ENCODE measurements at places on chromosomes 2 and 18.
A peak's percentile ranks its signal among the peaks of the same experiment; 100 is the strongest.

- no peak for DNase-seq
Observed at GRCh38 chr18:59667488-59667887, 29.7 kb downstream of the CCBE1 start.

- peak; percentile 71 for DNase-seq
Observed at GRCh38 chr18:70491734-70492348, 203.0 kb downstream of the SOCS6 start.

DNA sequence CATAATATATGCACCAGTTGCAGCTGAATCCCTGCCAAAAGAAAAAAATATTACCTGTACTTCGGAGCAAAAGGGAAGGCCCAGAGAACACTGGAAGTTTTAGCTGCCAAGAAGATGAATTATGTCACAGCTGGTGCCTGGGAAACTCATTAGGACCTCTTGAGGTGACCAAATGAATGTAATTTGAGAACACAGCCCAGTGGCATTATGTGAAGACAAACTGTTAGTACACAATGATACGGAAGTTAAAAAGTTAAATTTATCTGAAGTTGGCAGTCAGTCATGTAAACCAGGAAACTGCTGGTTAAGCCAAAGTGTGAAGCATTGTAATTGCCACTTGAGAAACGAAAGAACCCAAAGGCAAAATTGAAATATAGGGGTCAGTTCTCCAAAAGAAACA is 80.7 kb downstream of the EML4 start:
- DNase-seq: no peak

DNA sequence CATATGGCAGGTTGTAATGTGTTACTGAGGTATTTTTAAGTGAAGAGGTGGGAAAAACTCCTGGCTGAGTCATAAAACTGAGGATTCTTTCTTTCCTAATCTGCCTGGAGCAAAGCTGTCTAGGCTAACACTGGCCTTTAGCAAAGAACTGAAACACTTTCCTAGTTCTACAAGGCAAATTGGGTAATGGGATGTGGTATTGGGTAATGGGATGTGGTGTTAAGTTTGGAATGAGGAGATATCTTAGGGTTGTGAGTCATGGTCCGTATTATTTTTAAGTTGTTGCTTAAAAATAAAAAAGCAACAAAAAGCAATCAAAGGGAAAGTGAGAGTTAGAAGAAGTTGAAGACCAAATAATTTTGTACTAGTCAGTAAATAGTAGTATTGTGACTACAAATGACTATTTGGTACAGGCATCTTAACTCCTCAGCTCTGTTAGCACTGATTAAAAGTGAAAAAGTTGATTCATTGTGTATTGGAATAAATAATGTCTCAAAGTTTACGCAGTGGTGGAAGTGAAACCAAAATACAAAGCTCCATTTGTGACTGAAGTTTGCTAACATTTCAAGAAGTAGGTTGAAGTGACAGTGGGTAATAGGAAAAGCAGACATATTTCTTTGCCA is 216.8 kb downstream of the CAMKMT start:
- no peak for DNase-seq

DNA sequence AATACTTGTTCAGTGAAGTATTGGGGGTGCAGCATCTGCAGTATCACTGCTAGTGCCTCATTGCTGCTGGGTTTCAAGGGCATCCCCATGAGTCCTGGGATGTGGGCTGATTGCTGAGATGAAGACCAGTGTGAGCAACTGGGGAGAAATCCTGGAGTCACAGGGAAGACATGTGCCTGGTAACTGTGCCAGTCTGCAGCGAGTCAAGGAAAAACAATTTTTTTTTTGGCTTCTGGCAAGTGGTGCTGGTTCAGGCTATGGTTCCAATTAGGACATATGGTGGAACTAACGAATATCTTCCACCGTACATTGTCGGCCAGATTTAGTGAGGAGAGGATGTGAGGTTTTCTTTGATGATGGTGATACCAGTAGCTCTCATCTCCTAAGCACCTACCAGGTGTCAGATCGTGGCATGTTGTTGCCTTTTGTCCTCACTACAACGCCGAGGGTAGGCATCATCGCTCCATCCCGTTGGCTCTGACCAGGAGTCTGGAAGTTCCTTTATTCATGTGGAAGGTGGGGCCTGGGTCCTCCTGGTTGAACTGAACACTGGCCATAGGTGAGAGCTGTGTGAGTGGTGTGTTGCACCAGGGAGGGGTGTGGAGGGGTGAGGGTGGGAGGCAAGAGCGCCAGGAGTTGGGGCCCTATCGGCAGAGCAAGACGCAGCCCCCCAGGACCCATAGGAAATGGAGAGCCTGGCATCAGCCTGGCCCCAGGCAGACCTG is 118.0 kb upstream of the HS6ST1 start:
- no peak for DNase-seq

- DNase-seq: no peak
Observed at GRCh38 chr2:102334486-102334885, 21.1 kb upstream of the IL18R1 start.

- no peak for DNase-seq
Observed at GRCh38 chr2:227870710-227871374, 589 bp upstream of the DAW1 start.

- no peak for DNase-seq
Observed at GRCh38 chr18:74430231-74430630, 26.9 kb downstream of the DIPK1C start.

DNA sequence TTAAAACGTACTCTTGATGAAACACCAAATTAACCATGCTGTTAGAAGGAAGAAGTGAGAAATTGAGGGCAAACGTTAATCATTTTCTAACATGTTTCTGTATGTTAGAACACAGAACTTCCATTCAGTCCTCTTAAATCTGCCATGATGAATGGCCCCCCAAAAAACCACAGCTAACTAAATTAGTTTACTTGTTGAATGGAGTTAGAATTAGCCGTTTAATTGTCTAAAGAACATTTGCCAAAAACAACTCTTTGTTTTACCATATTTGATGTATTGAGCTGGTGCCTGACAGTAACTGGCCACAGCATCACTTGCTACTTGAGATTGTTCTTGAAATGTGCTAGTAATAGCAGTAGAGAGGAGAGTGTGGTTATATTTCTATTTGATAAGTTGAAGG is 12.7 kb downstream of the CCNYL1 start:
- DNase-seq: no peak

GRCh38 chr18:47748847-47749599 is 181.4 kb downstream of the SMAD2 start:
- peak; percentile 95 for DNase-seq

- no peak for DNase-seq
Observed at GRCh38 chr2:152883951-152884487, 165.6 kb downstream of the ARL6IP6 start.

DNA sequence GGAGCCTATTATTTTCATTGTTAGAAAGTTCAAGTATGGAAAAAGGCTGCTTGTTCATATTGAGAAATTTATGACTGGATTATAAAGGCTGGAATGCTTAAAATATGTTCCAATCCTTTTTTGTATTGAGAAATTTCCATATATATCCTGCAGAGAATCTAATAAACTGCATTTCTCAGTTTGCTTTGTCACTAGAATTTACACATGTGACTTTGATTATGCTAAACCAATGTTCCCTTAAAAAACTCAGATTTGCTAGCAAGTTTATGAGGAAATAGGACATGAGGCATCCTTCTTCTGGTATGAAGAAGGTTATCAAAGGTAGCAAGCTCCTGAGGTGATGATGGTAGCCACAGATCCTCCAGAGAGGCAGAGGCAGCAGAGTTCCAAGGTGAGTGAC is 29.2 kb upstream of the DSEL start:
- DNase-seq: no peak

All from H7 (cell line).